Right cardiac atrium (tissue), 5 donors: ENCODE measurements at places on chromosomes 6 and 20. TPM values are rescaled to one million over a fixed set of nuclear protein-coding genes. Genes with fewer than 3 reads are reported as not detected.
A peak's percentile ranks its signal among the peaks of the same experiment; 100 is the strongest.

The SLC22A3 gene
- 0.57 TPM for total RNA-seq

- DNase-seq = peak; percentile 57
Measured at GRCh38 chr6:56510984-56511531, 131.6 kb downstream of the DST start.

- no peak for DNase-seq
Measured at GRCh38 chr20:3704087-3704486, 8.3 kb downstream of the SIGLEC1 start.

The VSX1 gene
- total RNA-seq = not detected

The C6orf141 gene
- total RNA-seq = 0.23 TPM

- no peak for DNase-seq
Measured at GRCh38 chr6:41025966-41026530, 13.0 kb downstream of the UNC5CL start.

DNA sequence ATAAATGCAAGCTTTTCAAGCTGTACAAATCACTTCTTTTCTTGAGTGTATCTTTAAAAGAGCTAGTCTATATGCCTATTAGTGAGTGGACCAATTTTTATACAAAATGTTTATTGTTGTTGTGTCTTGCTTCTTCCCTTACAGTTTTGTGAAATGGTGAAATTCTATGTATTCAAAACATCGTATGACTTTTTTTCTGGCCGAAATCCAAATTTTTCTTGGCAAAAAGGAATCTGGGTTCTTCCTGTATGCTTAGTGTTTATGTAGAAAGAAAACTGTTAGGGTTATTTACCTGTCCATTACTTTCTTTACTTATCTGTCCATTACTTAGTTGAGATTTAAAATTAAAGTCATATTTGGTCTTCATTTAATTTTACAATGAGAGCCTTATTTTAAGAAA is 153.9 kb downstream of the MMS22L start:
- DNase-seq = no peak

GRCh38 chr6:31920811-31921210 is 6.7 kb upstream of the C2 start:
- DNase-seq = no peak

- DNase-seq = no peak
Measured at GRCh38 chr6:20313960-20314530, 87.6 kb upstream of the E2F3 start.
